NCI-H460 (cell line): ENCODE measurements at places on chromosomes 4 and X.
A peak's percentile ranks its signal among the peaks of the same experiment; 100 is the strongest.

DNA sequence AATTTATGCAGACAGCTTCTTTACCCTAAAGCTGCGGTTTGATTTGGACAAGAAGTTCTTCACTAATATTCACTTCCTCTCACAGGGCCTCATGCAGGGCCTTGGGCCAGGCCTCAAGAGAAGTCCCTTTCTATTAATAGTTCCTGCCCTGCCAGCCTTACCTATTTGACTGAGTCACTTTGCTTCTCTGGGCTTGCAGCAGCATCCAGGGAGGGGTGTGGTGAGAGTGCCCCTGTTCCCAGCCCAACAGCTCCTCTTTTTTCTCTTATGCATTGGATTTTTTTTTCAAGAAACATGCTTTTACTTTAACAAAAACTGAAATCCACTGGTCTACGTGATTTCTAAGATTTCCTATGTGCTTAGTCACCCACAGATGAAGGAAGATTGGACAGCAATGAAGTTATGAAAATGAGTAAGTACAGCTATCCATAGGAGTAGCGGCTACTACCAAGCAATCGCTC, 26.7 kb downstream of the FAM156B start:
- DNase-seq: no peak

DNA sequence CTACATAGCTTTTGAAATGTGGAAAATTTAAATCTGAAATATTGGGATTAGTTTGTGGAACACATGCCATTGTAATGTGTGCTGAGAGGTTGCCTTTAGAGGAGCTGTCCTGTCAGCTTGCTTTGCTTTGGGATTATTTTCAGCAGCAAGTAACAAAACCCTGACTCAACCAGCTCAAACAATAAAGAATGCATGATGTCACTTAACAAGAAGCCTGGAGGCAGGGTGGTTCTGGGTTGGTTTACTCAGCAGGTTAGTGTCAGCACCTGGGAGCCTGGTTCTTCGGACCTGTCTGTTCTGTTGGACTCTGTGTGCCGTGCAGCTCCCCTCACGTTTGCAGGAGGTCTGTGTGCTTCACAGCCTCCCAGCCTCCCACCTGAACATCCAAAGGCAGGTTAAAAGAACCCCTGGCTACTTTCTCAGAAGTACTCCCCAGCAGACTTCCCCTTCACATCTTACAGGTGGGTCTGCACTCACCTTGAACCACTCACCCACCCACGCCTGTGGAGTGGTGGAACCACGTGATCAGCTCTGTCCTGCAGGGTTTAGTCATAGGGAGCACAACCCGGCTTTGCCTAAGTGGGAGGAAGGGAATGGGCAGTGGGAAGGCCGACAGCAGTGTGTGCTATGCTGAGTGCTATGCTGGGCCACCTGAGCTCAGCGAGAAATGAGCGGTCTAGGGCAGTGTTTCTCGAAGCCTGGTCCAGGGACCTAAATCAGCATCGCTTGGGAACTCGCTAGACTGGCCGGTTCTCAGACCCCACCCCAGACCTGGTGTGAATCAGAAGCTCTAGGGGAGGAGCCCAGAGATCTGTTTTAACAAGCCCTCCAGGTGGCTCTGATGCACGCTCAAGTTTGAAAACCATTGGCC, 20.4 kb downstream of the TMEM131L start:
- DNase-seq: no peak

DNA sequence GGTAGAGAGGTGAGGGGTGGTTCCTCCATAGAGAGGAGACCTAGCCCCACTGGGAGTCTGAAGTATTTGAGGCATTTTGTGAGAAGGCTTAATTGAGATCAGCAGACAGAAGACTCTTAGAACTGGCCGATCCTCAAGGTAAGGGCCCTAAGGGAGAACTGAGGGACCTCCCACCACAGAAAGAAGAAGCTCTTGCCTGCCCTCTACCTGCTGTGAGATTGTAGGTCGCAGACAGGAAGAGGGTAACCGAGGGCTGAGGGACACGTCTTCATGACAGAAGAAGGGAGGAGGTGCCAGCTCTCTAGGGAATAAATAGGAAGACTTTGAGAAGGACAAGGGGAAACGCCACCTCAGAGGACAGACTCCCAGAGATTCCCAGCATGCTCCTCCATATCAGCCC, 24.1 kb upstream of the MAGEC1 start:
- no peak for DNase-seq

GRCh38 chrX:115589419-115589818, 28.4 kb downstream of the PLS3 start:
- DNase-seq: no peak

DNA sequence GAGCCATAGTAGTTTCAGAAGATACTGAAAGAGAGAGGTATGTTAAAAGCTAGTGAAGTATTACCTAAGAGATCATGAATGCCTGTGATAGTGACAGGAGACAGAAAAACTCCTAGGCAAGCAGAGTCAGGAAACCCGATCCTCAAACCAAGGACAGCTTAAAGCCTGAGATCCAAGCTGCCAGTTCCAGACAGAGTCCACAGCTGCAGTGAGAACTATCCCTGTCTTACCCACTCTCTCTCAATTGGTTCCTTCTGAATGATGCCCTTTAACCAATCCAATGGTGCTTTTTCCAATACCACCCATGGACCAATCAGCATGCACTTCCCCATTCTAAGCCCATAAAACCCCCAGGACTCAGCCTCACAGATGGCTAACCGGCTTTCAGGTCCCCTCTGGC, 90.4 kb upstream of the PCDH10 start:
- no peak for DNase-seq

DNA sequence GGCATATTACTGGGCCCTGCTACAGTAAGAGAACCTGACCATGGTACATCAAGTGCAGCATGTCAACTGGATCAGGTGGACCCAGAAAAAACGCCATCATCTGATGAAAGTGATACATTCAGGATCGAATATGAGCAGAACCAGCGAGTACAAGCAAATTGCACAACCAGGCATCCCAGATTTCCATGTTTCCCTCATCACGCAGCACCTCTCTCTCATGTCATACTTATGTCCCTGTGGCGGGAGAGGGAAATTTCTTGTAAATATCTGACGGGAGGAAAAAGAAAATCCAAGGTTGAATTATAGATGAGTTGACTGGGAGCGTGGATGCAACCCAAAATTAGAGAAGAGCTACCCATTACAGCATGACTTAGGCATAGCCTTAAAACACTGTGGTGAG, 608.5 kb upstream of the FAT1 start:
- DNase-seq: no peak

DNA sequence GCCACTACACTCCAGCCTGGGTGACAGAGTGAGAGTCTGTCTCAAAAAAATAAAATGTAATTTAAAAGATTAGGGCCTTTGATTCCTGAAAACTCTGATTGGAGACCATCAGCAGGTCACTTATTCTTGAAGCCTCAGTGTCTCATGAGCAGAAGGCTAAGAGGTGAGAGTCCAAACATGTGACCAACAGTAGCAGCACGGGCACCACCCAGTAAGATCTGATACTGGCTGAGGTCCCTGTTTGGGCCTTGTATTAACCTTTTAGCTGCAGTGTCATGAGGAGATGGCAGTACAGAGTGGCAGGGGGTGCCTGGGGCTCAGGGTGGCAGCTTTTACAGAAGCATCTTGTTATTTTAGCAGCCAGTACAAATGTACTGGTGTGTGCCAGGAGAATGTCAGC, 89.3 kb downstream of the FHDC1 start:
- no peak for DNase-seq

GRCh38 chr4:95548738-95549245, at the start of gene UNC5C:
Gene UNC5C (minus strand): TSS chr4:95548973.
- DNase-seq: no peak

DNA sequence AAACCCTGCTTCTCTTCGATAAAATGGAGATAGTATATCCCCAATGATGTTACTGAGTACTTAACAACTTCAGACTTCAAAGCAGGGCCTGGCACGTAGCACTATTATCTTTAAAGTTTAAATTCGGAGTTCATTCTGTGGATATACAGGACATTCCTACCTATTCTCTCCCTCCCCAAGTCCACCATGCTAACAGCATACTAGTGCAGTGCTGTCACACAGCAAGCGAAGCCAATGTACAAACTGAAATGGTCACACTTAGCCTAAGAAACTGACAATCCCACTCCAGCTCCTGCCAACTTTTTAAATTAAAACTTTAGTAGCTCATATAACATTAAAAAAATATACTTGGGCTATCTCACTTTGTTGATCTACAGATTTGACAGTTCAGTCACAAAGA, 1.2 kb upstream of the DNAJB14 start:
- DNase-seq: no peak

GRCh38 chrX:152074163-152074562, 64.2 kb downstream of the MAGEA10 start:
- no peak for DNase-seq

- DNase-seq: peak; percentile 65
These were observed at the start of gene RNF150 for GRCh38 chr4:141133146-141133998. Gene RNF150 (minus strand): TSS chr4:141133469.

GRCh38 chr4:73481358-73481757, at the start of gene AFM:
Gene AFM (plus strand): TSS chr4:73481745. CDS start chr4:73481776, 31 bp downstream.
- DNase-seq: no peak

DNA sequence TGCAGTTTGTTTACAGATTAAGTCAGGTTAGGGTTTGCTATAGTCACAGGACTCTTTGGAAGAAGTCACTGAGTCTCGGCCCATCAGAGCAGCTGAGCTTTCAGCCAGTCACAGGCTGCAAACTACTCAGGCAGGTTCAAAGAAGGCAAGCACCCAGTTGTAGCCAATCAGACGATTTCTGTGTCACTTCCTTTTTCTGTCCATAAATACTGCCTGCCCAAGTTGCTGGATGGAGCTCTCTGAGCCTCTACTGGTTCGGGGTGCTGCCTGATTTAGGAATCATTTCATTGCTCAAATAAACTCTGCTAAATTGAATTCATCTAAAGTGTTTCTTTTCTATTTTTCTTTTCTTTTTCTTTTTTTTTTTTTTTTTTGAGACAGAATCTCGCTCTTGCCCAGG, 7.3 kb upstream of the SH3BP2 start:
- DNase-seq: no peak
